ENCODE measurements at places on chromosomes 2 and 18.

DNA sequence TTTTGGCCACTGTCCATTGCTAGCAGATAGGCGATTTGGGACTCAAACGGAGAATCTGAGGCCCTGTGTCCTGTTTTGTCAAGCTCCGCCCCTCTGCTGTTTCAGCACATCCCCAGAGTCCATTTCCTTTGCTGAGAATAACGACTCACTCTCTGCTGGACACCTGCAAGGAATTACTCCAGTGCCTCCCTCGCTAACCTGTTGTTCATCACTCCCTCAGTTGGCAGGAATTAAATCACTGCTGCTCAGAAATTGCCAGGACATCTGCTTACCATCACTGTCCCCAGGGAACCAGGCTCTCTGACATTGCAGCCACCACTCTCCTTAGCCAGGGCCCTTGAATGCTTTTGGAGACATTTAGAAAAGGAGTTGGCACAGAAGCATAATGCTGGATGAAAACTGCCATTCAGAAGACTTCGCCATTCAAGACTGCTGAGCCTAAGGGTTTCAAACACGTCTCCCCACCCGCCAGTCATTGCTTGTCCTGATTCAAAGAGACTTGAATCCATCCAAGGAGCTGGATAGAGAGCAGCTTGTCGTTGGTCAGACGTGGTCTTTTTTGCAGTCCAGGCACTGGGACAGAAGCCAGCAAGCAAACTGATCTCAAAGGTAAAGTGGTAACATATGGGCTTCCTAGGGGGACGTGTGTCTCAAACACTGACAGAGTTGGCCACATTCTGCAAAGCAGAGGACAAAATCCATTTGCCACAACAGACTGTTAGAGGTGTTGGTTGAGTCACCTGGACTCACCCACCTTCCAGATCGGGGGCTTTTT, 155.3 kb downstream of the UXS1 start:
- DNase-seq, result no peak

- no peak for DNase-seq
Observed at GRCh38 chr18:45222180-45222579, 393.1 kb upstream of the SLC14A2 start.

DNA sequence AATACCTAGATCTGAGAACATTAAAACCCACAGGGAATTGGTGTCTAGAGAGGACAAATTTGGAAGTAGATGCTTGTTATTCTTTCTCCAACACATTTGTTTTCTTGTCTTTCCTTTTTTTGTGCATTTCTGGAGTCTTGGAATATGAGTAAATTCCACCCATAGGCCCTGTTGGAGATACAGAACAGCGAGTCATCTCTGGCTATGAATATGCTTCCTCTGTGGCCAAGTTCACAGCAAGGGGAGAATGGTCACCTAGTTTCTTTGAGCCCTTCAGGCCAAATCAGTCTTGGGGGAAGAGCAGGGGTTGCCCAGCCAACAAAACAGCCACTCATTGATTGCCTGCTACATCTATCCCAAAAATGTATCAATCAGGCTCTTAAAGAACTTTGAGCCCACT, 31.3 kb downstream of the SP140L start:
- no peak for DNase-seq

DNA sequence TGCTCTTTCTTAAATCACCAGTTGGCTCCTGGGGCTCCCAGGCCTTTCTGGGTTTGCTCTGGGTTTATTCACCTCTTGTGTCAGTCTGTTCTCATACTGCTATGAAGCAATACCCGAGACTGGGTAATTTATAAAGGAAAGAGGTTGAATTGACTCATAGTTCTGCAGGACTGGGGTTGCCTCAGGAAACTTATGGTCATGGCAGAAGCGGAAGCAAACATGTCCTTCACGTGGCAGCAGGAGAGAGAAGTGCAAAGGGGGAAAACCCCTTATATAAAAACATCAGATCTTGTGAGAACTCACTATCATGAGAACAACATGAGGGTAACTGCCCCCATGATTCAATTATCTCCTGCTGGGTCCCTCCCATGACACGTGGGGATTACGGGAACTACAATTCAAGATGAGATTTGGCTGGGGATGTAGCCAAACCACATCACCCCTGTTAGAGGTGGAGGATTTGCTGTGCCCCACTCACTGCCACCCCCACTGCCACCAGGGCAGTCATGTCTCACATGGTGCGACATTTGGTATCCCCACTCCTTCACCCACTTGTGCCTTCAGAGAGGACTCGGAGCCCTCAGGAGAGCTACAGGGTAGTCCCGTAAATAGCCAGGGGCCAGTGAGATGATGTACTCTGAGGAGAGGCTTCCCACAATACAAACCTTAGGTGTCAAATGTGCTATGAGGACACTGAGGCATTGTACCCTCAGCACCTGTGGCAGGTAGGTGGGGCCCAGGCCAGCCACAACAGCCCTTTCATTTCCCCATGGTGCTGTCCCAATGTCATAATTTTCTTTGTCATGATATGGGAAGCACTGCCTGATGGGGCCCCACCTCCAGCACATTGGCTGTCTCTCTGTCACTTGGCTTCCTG, 35.7 kb downstream of the CDC42EP3 start:
- DNase-seq, result no peak

- no peak for DNase-seq
Observed at GRCh38 chr2:122660786-122661634, 905.6 kb downstream of the TSN start.

DNA sequence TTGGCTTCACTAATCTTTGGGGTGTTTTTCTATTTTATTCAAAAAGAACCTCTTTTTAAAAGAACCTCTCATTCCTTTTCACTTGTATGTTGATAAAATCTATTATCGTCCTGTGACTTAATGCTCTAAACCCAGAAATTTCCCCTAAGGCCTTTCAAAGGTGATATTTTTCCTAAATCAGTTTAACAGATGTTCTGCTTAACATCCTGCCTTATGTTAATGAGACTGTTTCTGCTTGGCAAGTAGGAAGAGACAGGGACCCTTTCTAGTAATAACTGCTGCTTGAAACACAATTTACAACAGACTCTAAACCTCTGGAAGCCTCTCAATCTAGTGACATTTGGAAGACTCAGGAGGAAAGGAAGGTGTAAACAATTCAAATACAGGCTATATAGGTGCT, 128.8 kb downstream of the KCNJ3 start:
- no peak for DNase-seq

DNA sequence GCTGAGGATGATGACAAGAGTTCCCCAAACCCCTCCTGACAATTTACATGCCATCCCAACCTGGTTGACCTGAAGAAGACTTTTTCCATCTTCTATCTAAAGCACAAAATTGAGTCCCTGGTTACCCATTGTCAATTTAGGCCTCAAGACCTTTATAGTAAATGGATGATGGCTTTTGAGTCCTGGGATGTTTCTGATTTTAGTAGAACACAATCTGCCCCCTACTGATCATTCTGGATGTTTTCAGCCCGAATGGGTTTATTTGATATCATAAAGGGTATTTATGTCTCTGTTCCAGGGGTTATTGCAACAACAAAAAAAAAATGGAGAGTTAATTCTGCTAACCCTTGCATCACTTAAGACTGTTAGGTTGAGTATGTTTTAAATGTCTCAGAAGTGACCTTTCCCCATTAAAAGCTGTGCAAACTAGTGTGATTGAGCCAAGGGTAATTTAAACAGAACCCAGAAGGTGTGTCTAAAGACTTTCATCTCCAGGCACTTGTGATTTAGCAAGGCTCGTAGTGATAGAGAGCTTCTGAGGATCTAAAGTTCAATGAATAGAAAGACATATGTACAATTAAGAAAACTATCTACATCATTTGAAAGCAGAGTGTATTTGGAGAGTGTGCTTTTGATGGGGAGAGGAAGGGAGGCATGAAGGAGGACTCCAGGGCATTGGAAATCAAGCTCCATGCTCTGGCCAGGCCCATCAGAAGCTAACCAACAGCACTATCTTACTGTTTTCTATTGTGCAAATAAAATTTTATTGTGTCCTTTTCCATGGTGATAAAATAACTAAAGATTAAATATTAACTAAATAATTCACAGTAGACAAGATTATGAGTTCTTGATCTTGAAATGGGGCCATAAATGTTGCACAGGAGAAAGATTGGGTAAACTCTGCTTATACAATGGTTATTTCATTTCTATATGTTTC, 96.6 kb upstream of the NOSTRIN start:
- DNase-seq, result no peak

GRCh38 chr2:12107939-12108338, 361.5 kb downstream of the LPIN1 start:
- DNase-seq, result no peak

DNA sequence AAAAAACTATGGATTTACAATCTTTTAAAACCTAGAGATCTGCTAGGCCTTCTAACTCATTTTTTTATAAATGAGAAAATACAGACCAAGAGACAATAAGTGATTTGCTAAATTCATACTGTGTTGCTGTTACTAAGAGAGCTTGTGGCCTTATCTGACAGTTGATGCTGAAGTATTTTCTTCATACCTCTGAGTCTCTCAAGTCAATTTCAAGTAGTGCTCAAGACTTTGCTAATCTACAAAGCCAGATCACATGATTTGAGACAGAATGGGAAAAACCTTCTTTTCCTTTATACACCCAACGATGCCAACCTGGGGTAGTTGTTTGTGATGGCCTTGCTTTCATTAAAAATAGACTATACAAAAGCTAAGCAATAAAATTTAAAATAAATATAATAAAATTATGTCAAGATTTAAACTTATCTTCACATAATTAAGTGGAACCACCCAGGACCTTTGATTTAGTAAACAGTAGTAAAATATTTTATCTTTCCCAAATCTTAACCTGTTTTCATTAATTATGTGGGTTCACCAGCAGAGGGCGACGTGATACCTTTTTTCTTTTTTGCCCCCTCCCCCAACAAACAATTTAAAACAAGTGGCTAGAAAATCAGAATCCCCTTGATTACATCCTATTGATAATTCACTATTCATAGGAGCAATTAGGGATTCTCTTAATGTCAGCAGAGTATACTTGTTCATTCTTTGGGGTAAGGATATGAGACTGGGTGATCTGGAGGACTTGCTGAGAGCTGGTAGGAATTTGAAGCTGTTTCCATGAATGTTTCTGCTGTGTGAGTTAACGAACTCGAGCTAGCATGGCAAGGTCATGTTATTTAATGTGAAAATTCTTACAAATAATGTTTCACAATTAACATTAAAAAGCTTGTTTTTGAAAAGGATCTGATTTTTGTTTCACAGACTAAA, 49.6 kb upstream of the SLC5A7 start:
- DNase-seq, result no peak

DNA sequence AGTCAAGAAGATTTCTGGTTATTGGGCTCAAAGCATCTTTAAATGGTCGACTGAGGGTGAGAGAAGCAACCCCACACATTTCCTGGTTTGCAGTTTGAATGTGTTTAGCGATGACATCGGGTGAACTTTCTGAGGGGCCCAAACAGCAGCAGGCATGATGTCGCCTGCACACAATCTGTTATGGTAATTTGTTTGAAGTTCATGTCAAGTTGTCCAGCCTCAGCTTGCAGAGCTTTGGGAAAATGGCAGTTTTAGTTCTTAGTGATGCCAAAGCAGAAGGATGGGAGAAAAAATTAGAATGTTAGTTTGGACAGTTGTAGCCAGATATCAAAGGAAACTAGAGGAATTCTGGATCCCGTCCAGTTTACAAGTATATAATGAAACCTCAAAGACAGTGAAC, 284.6 kb downstream of the MBD5 start:
- no peak for DNase-seq
